ENCODE measurements at places on chromosomes 7 and 10.

- no peak for DNase-seq
Measured at GRCh38 chr7:71739520-71740173, 607.7 kb downstream of the GALNT17 start.

DNA sequence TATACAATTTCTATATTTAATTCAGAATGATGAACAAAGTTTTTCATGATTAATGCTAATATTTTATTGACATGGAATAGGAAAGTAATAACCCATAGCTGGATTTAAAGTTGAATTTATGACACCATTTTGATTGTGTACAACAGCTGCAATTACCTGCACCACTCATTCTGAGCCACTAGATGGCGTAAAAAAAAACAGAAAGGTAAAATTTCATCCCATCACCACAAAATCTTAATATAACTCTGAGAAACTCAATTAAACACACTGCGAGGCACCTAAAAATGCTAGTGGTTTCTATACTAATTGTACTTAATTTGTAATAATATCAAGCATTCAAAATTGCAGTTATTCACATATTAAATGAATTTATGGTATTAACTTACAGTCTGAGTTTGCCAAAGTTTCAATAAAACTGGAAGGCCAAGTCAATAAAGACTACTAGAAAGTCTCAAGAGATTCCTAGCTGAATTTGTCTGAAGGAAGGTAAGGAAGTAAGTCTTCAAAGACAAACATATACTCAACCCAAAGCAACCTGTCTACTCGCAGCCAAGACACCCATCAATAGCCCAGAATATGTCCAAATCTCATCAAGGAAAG, 182.5 kb downstream of the SKAP2 start:
- no peak for DNase-seq

- no peak for DNase-seq
Measured at GRCh38 chr7:87000344-87000743, 59.1 kb downstream of the ELAPOR2 start.

DNA sequence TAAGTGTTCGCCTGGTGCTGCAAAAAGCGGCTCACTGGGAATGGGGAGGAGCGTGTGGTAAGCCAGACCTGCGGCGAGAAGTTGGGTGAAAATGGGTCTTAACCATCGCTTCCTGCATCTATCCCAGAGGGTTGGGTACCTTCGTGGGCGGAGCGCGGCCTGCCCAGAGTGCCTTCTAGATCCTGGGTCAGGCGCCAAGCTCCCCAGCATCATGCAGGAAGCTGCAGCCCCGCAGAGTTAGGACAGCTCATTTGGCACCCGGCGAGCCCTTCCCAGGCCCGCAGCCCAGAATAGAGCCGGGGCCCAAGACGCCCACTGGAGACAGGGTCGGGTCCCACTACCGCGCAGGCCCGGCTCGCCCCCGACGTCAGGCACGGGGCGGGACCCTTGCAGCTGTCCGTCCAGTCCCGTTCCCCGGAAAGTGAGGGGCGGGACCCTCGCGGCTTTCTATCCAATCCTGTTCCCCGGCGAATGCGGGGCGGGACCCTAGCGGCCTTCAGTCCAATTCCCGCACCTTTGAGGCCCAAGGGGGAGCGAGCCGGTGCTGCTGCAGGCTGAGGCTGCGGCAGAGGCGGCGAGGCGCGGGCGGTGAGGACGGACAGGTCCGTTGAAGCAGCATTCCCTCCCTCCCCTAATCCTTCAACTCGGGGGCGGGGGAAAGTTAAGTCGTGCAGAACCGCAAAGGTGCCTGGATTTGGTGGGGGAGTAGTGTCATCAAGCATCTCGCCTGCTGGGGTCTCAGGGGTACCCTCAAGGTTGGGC, at the start of gene CROT:
Gene CROT (plus strand): TSS at position 499 of the 762 bp plus-strand sequence. CDS start 3,405 bp downstream, outside the sequence.
- DNase-seq, result peak; percentile 96

DNA sequence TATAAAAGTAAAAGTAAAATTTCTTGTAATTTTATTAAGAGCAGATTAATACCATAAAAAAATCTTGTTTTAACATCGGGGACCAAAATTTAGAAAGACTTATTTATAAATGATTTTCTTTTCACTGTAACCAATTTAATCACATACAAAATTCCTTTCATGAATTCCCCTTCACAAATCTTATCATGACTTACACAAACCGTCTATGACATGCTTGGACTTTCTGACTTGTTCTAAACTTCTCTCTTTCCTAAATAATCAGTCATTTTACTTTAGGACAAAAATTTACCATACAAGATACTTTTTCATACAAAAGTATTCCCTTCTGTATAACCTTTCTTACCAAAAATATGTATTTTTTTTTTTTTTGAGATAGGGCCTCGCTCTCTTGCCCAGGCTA, 9.3 kb downstream of the CROT start:
- DNase-seq, result no peak

- DNase-seq, result no peak
Measured at GRCh38 chr7:144403649-144404061, at the start of gene NOBOX. Gene NOBOX (minus strand): TSS chr7:144403693.

Measured in stimulated activated CD4-positive, alpha-beta T cell treated with anti-CD3 and anti-CD28 coated beads, Interleukin-12 subunit alpha, Interleukin-12 subunit beta, amount 100 ng/mL, for 24 hours (primary cell).